ENCODE measurements at places on chromosomes 7 and 10.

DNA sequence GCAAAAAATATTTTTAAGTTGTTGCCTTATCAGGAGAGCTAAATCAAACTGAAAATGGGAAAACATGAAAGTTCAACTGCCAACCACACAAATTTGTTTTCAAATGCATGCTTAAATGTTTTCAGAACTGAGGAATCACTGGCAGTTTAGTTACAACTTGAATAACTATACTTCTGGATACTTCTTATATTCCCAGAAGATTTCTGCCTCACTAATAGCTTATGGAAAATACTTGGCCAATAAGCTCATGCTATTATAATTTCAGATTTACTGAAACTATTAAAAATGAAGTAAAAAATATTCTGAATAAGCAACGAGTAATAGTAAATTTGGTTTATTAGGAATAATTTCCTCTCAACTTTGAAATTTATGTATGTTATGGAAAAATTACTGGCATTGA is 222.2 kb downstream of the CDK14 start:
- no peak for DNase-seq

GRCh38 chr7:85172530-85172941 is 14.3 kb downstream of the SEMA3D start:
- DNase-seq, result no peak

DNA sequence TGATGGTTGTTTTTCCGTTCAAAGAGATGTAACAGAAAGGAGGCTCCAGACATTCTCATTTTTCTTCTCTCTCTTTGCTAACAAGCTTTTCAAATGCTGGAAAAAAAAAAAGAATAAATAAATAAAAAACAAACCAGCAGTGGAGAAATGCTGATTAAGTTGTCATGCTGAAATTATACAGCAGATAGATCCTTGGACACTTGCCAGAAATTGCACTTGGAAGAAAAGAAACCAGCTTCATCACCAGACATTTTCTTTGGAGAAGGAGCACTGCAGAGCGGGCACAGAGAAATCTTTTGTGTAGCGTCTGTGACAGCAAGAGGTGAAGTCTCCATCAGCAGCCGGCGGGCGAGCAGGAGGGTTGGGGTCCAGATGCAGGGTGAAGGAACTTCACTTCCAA is 55.8 kb downstream of the CLRN3 start:
- DNase-seq, result no peak

GRCh38 chr10:75694790-75695189 is 263.4 kb downstream of the LRMDA start:
- DNase-seq, result no peak

DNA sequence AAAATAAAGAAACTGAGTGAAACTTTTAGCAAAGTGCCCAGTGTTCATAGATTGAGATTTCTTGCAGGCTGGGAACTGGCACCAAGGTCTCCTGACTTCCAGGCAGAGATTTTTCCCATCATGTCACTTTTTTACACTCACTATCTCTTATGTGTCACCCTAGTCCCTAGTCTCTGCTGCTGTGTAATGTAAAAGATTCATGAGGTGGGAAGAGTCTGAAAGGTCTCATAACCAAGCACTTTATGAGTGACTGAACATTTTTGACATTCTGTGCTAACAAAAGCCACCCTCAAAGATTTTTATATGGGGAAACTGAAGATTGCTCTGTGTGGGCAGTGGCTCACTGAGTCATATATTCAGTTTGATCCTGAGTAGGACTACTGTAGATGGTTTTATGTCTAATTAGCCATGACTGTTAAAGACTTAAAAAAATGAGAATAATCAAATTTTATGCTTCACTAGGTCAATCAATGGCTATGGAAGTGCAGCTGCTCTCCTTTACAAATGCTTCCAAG is 900.3 kb upstream of the SORCS1 start:
- DNase-seq, result no peak

GRCh38 chr7:105060437-105060836 is 46.4 kb downstream of the KMT2E start:
- no peak for DNase-seq

- peak; percentile 52 for DNase-seq
Measured at GRCh38 chr10:90857635-90858460, at the start of gene HTR7. Gene HTR7, minus strand, starts transcription at chr10:90858039. Its CDS starts 368 bp downstream, at chr10:90857671.

GRCh38 chr7:102042016-102042656 is 224.7 kb downstream of the CUX1 start:
- no peak for DNase-seq

DNA sequence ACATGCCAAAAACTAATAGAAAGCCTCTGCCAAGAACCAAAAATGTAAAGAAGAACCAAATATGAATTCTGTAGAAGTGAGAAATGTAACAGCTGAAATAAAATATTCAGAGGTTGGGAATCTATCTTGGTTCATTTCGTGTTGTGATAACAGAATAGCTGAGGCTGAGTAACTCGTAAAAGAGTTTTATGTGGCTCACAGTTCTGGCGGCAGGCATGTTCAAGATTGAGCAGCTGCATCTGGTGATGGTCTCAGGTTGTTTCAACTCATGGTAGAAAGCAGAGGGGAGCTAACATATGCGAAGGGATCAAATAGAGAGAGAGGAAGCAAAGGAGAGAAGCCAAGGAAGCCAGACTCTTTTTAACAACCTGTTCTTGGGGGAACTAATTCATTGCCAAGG is 717.2 kb downstream of the TNS3 start:
- no peak for DNase-seq

DNA sequence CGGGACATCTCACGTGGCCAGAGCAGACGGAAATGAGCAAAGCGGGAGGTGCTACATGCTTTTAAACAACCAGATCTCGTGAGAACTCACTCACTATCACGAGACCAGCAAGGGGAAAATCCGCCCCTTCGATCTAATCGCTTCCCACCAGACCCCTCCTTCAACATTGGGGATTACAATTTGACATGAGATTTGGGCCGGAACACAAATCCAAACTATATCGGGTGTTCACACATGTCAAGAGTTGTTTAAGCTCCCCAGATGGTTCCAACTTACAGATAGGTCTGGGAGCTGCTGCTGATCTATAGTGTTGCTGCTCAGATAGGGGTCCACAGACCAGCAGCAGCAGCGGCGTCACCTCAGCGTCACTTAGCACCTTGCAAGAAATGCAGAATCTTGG is 194.9 kb downstream of the GPAM start:
- DNase-seq, result no peak

- no peak for DNase-seq
Measured at GRCh38 chr10:129896136-129896859, 67.8 kb downstream of the EBF3 start.

GRCh38 chr10:85671530-85671929 is 695.1 kb downstream of the GRID1 start:
- no peak for DNase-seq

GRCh38 chr7:88302486-88302885 is 4.2 kb downstream of the STEAP4 start:
- no peak for DNase-seq

DNA sequence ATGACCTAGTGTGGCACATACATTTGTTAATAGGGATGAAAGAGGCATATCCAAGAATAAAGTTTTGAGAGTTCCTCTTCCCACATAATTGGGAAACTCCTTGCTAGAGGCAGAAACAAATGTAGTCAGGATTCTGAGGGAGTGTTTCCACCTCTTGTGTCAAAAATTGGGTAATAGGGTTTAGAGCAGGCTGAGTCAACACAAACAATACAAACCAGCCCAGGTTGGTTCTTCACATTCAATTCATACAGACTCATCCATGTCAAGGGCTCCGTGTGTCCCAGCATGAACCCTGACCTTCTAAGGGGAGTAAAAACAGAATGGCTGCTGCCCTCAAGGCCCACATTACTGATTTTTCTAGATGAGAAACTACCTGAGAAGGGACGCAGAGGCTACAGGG is 75.3 kb downstream of the GLI3 start:
- no peak for DNase-seq

DNA sequence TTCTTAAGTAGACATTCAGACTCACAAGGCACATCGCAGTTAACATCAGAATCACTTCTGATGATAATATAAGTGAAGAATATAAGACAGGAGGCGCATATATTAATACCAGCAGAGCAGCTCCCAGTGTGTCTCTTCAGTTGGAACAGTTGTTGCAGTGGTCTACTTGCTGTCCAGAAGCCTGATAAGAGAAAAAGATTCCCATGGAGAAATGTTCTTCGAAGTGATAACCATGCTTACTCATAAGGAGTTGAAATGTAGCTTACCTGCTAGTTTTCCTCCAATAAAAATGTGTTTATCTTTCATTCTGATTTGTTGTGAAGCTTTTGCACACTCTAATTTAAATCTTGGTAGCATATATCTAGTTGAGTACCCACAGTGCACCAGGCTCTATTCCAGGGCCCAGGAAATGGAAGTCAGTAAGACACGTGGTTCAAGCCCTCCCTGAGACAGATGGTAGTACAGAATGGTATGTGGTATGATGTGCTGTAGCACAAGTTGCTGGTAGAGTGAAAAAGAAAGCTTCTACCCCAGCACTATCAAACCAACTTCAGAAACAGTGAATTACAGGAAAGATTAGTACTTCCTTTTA is 124.0 kb downstream of the MAPK8 start:
- DNase-seq, result no peak

- no peak for DNase-seq
Measured at GRCh38 chr10:5135581-5135980, 41.4 kb downstream of the AKR1C3 start.

- peak; percentile 11 for DNase-seq
Measured at GRCh38 chr7:155412416-155413253, 45.3 kb upstream of the EN2 start.

DNA sequence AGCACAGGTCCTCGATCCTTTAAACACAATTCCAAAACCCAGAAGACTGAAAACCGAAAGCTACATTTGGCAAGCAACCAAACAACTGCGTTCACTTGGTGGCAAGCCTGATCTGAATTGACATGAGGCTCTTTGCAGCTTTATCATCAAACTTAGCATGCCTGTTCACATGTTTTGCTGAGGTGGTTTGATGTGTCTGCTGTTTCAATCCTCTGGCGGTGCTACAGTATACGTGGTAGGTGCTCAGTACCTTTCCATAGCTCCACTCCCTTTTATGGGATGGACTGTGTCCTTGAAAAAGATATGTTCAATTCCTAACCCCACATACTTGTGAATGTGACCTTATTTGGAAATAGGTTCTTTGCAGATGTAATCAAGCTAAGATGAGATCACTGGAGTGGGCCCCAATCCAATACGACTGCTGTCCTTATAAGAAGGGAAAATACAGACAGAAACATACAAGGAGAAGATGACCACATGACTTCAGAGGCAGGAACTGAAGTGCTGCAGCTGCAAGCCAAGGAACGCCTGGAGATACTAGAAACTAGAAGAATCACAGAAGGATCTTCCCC is 33.4 kb downstream of the CCDC6 start:
- no peak for DNase-seq

DNA sequence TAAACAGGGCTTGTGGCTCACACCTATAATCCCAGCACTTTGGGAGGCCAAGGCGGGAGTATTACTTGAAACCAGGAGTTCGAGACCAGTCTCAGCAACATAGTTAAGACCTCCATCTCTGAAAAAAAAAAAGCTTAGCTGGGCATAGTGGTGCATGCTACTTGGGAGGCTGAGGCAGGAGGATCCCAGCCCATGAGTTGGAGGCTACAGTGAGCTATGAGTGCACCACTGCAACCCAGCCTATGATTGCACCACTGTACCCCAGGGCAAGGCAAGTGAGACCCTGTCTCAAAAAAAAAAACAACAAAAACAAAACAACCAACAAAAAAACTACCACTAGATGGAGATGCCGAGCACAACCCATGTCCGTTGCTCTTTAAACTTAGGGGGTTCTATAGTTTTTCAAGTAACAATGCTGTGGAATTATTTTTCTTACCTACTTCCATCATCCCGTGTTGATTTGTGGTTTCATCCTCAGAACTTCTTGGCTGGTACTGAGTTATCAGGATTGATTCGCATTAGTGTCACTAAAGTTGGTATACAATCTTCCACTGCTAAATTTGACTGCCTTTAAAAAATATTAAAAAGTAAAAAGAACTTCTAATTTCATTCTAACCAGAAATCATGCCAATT is 12.2 kb upstream of the REPIN1 start:
- DNase-seq, result peak; percentile 28

DNA sequence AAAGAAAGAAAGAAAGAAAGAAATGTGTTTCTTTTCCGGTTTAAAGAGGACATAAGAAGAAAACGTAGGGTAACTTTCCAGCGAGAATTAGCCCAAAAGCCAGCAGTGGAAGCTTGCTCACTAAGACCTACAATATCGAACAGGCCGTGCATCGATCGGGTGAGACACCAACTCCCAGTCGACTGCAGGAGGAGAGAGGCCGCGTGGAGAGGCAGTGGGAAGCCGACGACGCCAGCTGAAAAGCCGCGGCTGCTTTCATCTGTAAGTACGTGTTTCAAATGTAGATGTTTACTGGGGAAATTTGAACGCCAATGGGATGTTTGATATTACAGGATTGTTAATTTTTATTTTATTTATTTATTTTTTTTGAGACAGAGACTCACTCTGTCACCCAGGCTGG is 28.6 kb upstream of the GIMAP8 start:
- DNase-seq, result no peak

- no peak for DNase-seq
Measured at GRCh38 chr10:92972066-92972870, 88.3 kb upstream of the CYP26C1 start.

GRCh38 chr10:88270871-88271713 is 312.0 kb downstream of the RNLS start:
- DNase-seq, result peak; percentile 31

GRCh38 chr7:114264023-114264422 is 150.6 kb upstream of the FOXP2 start:
- DNase-seq, result no peak

Data from activated CD4-positive, alpha-beta T cell treated with anti-CD3 and anti-CD28 coated beads for 4 hours (primary cell).